Inflammatory macrophage treated with lipopolysaccharide for 4 hours (primary cell): ENCODE measurements at places on chromosomes 1 and 21.

GRCh38 chr1:80048716-80049115 is 1042.2 kb upstream of the ADGRL4 start:
- DNase-seq, result no peak

DNA sequence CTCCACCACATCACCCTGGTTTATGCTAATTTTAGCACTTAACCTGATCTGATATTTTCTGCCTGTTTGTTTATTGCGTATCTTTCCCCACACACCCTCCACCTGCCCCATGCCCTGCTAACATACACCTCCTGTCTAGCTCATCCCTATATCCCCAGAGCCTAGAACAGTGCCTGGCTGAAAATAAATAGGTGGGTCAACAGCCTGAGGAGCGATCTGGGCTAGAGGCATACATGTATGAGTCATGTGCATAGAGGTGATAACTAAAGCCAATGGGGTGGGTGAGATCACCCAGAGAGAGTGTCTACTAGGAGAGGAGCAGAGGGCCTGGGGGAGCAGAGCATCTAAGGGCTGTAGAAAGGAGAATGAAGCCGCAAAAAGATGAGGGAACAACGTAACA is 2.7 kb downstream of the HTR1D start:
- DNase-seq, result no peak

- DNase-seq, result no peak
Observed at GRCh38 chr1:3768811-3769390, 3.6 kb upstream of the SMIM1 start.

DNA sequence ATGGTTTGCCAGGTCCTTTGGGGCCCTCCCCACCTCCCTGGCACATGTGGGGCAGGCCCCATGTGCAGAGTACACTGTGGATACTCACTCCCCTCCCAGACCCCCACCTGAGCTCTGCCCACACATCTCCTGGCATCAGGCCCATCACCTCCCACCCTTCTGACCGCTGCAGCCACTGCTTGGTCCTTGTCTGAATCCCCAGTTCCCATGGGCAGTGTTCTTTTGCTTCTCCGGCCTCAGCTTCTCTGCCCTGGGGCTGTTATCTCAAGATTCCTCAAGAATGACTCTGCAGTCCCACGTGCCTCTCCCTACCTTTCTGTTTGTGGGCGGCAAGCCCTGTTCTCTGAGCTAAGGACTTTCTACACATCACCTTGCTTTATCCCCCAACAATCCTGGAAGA is 187.7 kb upstream of the EDN2 start:
- DNase-seq, result no peak

DNA sequence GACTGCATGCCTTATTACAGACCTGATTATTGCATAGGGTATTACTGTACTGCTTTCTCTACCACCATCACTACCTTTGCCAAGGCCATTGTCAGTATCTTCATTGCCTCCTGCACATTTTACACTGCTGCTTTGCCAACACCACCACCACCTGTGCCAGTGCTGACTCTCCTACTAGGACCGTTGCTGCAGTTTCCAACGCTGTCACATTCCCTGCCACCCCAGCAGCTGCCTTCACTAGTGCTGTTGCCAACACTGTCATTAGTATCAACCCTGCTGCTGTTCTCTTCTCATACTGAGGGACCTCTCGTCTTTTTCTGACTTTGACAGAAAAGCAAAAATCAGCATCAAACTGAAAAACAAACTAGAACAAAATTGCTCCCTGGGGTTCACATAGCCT is 394.9 kb upstream of the B3GALT2 start:
- no peak for DNase-seq

- peak; percentile 35 for DNase-seq
Observed at GRCh38 chr1:1441002-1441888, 5.8 kb downstream of the VWA1 start.

GRCh38 chr1:185894791-185895190 is 160.6 kb downstream of the HMCN1 start:
- no peak for DNase-seq

- DNase-seq, result no peak
Observed at GRCh38 chr1:97893844-97894243, 27.0 kb downstream of the DPYD start.

DNA sequence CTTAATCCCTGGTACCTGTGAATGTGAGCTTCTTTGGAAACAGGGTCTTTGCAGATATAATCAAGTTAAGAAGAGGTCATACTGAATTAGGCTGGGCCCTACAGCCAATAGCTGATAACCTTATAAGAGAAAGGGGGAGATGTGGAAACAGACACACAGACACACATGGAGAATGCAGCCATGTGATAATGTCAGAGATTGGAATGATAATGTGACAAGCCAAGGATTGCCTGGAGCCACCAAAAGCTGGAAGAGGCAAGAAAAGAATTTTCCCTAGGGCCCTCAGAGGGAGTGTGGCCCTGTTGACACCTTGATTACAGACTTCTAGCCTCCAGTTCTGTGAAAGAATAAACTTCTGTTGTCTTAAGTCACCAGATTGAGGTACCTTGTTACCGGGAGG is 114.5 kb upstream of the SOD1 start:
- DNase-seq, result no peak

GRCh38 chr1:157226739-157227138 is 88.5 kb upstream of the ETV3 start:
- no peak for DNase-seq

DNA sequence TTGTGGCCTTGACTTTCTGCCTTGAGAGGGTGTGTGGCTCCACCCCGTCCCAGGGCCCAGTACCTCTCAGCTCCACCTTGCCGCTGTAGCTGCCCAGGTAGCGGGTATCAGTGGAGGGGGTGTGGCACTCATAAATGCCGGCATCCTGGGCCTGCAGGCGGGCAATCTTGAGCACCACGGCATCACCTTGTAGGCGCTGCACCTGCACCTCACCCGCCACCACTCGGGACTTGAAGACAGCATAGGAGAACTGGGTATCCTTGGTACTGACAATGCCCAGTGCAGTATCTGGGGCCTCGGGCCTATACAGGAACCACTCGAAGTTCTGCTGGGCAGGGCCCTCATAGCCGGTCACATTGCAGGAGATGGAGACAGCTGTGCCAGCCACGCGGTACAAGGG is 3.6 kb downstream of the IGSF8 start:
- no peak for DNase-seq

GRCh38 chr1:3190256-3191041 is 121.4 kb downstream of the PRDM16 start:
- DNase-seq, result no peak

DNA sequence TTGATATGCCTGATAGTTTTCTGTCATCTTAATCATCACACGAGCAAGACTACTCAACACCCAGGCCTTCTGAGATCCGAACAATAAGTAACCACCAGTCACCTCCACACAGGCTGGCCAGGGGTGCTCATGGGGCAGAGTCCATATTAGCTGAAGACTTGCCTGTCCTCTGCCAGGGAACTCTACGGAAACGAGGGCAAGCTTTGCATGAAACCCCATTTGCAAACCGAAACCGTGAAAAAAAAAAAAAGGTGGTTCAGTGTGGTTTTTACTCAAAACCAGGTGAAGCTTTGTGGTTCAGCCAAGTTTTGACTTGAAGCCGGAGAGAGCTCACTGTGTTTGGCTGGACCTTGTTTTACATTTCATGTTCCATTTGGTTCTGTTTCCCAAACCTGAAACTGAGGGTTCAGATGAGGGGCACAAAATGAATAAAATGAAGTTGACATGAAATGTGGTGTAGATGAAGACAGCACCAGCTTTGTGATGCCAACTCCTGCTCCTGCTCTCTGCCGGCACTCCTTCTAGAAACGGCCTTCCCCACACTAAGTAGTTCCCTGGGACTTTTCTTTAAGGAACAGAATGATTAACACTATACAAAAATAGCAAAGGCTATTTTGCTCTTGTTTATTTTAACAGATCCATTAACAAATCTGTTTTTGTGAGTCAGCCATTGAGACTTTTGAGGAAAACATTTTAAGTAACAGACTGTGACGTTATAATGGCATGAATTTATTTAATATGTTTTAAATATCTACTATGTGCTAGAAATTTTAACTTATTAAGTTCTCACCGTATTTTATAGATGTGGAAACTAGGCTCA is 74.7 kb downstream of the RUNX1 start:
- no peak for DNase-seq

DNA sequence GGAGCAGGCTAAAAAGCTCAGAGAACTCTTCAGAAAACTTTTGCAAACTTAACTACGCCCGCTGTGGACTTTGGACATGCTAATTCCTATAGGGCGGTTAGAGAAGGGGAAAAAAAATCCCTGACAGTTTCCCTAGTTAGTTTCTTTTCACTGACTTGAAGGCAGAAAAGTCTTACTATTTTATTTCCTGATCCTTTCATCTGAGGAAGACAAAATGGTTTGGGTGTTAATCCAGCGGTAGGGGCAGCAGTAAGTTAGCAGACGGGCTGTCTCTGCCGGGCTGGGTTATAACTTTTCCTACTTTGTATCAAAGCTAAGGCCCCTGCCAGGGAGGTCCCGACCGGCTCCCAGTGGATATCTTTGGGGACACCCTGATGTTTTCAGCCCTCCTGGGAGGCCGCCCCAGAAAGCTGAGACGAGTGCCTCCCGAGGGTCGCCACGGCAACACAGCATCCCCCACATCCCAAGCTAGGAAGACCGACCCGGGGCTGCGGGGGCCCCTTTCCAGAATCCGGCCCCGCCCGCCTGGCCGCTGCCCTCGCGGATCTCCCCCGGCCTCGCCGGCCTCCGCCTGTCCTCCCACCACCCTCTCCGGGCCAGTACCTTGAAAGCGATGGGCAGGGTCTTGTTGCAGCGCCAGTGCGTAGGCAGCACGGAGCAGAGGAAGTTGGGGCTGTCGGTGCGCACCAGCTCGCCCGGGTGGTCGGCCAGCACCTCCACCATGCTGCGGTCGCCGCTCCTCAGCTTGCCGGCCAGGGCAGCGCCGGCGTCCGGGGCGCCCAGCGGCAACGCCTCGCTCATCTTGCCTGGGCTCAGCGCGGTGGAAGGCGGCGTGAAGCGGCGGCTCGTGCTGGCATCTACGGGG is 162.6 kb downstream of the RUNX1 start:
- peak; percentile 58 for DNase-seq

DNA sequence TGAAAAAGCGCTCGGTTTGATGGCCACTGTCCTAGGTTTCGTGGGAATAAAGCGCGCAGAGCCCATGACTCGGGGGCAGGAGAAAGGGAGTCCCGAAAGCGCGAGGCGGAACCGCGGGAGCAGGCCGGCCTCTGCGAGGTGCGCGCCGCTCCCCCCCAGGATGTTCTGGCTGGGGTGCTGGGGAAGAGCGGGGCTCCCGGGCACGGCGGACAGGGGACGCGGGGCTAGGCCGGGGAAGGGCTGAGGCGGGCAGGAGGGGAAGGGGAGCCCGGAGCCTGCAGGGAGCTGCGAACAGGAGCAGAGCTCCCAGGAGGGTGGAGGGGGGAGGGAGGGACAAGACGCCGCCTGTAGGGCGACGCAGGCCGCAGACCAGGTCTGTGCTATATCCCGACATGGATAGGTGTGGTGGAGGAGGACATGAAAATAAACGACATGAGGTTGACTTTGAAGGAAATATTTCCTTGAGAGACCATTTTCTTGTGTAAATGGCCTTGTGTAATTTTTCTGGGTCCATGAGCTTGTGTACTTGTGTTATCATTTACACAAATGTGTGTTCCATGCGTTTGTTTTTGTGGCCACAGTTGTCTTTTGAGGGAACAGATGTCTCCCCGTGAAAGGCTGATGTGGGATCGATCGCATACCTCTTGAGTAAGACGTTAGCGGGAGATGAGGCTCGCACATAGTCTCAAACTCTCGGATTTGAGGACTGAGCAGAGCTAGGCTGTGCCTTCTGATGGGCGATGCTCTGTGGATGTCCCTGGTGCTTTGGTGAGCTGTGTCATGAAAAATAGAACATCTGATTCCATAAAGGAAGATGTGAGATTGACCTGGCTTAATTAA is 1.3 kb downstream of the PCNT start:
- peak; percentile 21 for DNase-seq

GRCh38 chr21:42513985-42514882 is 582 bp downstream of the SLC37A1 start:
- peak; percentile 66 for DNase-seq

GRCh38 chr1:85576266-85576641 is 4.3 kb upstream of the CCN1 start:
- DNase-seq, result no peak

DNA sequence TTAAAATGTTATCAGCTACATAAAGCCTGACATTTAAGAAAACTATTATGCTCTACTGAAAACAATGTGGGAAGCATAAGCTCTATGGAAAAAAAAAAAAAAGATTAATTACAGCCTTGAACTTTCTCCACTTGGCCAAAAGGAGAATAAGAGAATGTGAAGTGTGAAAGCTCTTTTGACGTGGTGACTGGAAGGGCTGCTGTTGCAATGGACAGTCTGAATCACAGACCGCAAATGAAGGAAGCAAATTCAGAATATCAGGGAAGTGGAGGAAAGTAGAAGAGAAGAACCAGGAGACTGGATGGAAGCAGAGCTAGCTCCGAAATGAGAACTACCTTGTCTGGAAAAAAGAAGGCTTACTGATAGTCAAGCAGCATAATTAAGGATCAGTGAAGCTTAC is 106.8 kb downstream of the AK5 start:
- peak; percentile 78 for DNase-seq

DNA sequence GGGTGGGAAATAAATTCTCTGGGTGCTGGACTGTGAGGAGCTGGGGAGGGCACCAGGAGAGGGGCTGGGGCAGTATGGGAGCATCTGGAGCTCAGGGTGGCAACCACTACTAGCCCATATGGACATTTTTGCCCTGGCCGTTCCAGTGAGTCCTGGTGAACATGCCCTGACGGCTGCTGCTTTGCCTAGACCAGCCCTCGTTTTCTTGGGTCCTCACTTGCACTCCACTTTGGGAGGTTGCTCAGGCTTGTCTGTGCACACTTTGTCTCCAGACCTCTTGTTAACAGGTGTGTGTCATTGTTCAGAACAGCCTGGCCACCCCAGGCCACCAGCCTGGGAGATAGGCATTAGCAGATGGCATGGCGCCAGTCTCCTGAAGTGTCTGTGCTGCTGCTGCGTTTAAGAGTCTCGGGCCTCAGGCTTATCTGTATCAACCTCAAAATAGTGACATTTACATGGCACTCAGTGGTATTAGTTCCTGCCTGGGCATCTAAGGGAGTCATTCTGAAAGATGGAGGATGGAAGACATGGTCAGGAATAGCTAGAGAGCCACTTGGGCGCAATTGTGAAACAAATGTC is 190.5 kb downstream of the PTPRU start:
- DNase-seq, result no peak
